ENCODE measurements at places on chromosomes 3 and 15.

- no peak for DNase-seq
These were observed 55.3 kb downstream of the GTF2E1 start for GRCh38 chr3:120797857-120798256.

GRCh38 chr3:133377396-133377795, 22.5 kb upstream of the BFSP2 start:
- DNase-seq = no peak

GRCh38 chr15:37638116-37638515, 296.3 kb upstream of the TMCO5A start:
- DNase-seq = no peak

- no peak for DNase-seq
These were observed 17.5 kb downstream of the PLA2G4F start for GRCh38 chr15:42138968-42139386.

- DNase-seq = no peak
These were observed 117.8 kb upstream of the PRICKLE2 start for GRCh38 chr3:64342940-64343688.

DNA sequence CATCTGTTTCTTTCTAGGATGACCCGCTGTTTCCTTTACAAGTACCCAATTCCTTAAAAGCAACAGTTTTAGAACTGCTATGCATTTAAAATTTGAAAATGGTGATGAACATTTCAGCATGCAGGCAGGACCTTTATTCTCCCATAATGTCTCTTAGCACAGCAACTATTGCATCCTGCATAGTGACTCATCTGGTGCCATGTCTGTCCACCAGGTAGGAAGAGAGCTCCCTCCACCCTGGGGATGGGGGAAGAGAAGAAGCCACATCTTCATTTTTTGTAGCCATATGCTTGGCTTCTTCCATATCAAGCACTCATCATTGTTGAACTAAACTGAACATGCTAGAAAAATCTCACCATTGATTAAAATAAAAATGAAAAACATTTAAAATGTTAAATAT, 9.9 kb downstream of the GPR15 start:
- DNase-seq = no peak

GRCh38 chr15:37040072-37040742, 60.1 kb downstream of the MEIS2 start:
- DNase-seq = no peak

- DNase-seq = no peak
These were observed 463.5 kb upstream of the RASGRP1 start for GRCh38 chr15:39028069-39028468.

DNA sequence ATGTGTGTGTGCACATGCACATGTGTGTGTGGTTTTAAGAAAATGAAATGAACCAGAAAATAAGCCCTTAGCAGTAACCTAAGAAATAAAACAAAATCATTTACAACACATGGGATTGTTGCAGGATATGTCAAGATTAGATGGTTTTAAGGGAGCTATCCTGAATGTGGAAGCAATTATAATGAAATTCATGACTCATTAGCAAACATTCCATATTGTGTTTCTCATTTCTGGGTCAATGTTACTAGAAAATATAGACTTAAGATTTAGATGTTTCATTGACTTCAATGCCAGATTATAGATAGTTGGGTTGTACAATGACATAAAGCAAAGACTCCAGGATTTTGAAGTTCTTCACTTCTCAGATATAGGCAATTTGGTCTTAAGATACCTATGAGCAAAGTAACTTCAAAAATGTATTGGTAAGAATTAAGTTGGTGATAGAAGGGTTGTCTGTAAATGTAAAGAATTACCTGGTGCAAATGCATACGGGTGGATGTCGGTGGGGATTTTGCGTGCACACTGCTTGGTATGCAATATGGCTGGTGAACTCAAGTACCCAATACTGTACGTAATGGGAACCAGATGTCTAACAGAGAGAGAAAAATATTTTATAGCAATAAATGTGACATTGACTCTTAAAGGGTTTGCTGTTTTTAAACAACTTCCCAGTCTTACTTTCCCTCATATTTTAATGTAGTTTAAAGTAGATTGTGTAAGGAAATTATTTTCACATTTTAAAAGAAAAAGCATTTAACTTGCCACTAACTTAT, 53.9 kb upstream of the NR2F2 start:
- no peak for DNase-seq

DNA sequence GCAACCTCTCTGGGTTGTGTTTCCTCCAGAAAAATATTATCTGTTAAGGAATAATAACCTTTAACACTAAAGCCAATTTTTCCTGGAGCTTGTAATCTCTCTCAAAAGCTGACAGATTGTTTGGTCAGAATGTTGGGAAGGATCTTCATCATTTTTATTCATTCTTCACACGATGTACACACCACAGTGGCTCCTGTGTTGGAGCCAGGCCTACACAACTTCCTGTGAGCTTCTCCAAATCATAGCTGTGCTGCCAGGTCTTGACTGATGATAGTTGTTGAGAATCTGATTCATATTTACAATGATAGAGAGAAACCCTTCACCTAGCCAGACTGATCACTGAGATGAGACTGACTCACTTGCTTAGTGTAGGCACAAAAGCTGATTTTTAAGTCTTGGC, 151.0 kb upstream of the ROBO2 start:
- DNase-seq = peak; percentile 50

GRCh38 chr15:29815000-29815710, 7.1 kb downstream of the TJP1 start:
- no peak for DNase-seq

DNA sequence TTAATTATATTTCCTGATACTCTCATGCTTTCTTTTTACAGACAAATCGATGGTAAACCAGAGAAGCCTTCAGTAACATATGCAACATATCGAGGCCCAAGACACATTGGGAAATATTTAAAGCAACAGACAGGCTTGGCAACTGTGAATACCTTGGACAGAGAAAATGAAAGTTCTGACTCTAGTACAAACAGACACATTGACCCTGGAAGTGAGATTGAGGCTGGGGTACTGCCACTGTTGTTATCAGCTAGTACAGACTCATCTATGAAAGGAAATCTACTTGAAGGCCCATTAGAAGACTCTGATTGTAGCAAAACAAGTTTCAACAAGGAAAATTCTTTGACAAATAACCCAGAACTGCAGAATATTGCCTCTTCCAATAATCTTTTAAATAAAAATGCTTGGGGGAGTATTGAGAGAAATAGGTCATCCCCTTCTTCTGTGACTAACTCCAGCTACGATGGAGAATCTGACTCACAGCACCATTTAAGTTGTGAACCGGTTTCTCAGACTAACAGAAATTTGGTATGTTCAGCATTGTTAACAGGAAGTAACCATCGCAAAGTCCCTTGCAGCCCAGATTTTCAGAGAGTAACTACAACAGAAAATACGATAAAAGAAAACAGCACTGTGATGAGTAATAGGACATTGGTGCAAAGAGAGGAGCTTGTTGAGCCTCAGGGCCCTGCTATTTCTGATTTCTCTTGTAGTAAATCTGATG, 50.2 kb downstream of the CRYBG3 start:
- DNase-seq = no peak

- DNase-seq = no peak
These were observed 1040.1 kb upstream of the NR2F2 start for GRCh38 chr15:95290176-95290974.

DNA sequence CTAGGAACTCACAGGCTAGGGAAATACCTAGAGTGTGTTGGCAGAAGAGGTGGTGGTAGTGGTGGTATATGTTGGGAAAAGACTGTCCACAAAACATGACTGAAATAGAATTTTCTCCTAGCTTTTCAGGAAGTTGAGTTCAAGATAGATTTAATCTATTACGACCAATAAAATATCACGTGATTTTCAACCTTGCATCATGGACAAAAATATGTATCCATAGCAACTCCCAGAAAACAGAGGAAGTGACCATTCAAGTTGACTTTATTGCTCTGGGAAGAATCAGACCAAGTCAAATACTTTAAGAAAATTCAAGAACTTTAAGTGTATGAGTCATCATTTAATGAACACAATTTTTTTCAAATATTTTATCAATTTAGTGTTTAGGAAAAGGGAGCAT, 347.0 kb upstream of the ZNF385D start:
- DNase-seq = no peak

GRCh38 chr3:10956986-10957385, 35.6 kb upstream of the SLC6A1 start:
- no peak for DNase-seq

DNA sequence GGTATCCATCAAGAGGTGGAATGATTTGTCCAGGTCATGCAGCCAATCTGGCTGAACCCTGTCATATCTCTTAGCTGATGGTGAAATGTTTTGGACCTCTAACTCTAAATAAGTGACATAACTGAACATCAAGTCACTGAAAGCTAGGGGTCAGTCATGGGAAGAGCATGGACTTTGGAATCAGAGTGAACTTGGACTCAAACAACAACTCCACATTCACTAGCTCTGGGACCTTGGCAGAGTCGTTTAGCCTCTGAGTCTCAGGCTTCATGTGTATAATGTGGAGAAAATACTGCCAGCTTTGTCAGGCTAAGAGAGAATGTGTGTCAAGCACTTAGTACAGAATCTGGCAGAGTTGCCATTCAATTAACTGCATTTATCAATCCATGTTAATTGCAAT, 557.8 kb upstream of the CFAP20DC start:
- DNase-seq = peak; percentile 29

GRCh38 chr3:4999531-5000184, 20.4 kb downstream of the BHLHE40 start:
- no peak for DNase-seq

DNA sequence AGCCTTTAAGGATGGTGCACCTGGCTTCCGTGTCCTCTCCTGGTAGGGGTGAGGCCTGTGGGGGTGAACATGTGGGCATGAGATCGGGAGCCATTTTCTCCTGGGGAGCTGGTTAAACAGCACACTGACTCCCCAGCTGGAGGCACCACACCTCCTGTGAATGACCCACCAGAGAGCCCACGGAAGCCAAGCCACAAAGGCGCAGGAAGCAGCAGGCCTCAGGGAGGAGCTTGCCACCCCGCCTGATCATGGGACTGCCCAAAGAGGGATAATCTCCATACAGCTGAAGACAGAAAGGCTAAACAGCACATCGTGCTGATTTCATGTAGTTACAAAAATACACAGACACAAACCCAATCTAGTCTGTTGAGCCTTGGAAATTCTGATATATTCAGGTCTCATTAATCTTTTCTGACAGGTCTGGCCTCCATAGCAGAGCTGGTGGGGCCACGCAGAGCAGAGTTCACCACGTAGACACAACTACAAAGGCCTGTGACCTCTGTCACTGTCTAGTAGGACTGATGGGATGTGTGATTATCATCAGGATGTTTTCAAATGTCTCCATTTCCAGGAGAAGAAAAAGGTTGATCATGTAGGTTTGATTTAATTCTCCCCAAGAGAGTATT, 75.2 kb downstream of the DUT start:
- no peak for DNase-seq

- DNase-seq = no peak
These were observed 16.2 kb upstream of the CCR9 start for GRCh38 chr3:45870099-45870498.

GRCh38 chr15:95405447-95405846, 925.1 kb upstream of the NR2F2 start:
- no peak for DNase-seq

DNA sequence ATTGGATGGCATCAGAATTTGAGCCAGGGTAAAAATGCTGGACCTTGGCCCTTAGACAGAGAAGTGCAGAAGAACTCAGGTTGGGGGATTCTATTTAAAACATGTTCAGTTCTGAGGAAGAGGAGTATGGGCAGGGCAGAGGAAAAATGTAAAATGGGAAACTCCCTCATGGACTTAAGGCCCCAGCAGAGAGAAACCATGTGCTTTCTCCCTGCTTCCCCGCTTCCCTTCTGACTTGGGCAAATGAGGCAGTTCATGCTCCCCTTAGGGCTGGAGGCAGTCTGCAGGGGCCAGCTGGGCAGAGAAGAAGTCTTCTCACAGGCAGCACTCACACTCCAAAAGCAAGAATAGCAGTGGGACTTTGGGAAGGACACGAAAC, 9.9 kb upstream of the NUDT16 start:
- no peak for DNase-seq

DNA sequence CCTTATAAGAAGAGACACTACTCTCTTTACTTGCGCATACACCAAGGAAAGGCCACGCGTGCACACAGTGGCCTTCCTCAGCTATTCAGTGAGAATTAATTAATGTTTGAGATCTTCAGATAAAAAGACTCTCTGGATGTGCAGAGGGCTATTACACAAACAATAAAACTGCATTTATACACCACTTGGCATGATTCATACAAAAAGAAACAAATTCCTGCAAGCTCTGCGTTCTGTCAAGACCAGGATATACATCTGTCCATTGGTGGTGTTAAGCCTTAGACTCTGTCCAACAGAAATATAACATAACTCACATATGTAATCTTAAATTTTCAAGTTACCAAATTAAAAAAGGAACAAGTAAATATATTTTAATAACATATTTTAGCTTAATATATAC, 55.2 kb upstream of the TSC22D2 start:
- no peak for DNase-seq

DNA sequence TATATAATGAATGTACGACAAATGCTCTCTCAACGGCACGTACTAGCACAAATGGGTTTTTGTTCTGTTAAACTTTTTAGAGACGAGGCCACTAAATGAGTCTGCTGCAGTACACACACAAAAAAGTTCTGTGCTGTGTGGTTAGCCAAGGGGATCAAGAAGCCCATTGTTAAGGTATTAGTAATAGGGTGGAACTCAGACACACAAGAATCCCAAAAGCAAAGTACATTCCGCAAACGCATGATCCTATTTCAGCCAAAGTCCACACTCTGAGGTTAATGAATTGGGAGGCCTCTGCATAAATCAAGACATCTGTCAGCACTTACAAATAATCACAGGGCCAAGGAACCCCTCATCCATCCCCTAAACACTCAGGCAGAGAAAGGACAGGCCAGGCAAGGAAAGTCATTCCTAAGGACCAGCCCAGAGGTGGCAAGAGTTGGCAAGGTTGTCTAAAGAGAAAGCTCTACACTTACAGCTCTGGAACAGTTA, 12.1 kb downstream of the OSBPL10 start:
- DNase-seq = no peak

DNA sequence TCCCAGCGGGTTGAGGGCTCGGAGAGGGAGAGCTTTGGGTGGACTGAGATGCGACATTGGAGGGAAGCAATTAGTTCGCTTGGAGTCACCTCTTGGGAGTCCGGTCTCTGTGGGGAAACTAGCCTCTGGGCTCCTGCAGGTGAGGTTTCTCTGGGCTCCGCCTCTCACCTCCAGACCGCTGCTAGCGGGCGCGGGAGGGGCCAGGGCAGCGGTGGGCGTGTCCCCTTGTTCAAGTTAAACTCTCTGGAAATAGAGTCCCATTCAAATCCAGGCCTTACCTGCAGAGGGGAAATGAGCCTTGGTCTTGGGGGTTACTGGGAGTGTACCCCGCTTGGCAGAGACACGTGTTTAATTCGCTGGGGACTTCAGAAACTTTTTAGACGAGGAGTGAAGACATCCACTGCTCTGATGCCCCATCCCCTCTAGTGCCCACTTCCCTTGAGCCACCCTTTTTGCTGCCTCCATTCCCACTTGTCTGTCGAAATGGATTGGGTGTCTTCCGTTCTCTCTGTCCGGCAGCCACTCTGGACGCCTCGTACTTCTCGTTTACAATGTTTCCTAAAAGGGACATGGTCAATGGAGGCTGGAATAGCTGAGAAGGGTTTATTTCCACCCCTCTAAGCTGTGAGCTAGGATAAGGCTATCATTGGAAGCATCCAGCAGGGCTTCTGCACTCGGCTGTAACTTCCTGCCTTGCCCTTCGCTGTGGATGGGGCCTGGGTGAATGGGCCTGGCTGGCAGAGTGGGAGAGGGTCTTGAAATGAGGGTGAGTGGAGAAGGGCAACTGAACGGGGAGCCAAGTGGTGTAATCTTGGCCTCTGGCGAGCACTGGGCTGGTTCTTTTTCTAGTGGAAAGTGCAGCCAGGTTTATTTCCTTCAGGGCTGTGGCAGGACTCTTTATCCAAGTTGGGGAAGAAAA, 1.1 kb downstream of the MITF start:
- no peak for DNase-seq

- DNase-seq = no peak
These were observed 447.8 kb upstream of the THBS1 start for GRCh38 chr15:39132954-39133600.

All from NCI-H446 treated with DMSO at 0.1 percent for 48 hours (cell line).